ENCODE measurements at places on chromosomes 6 and 20.

- DNase-seq: peak; percentile 14
These were observed 494.7 kb downstream of the CD83 start for GRCh38 chr6:14612016-14612980.

DNA sequence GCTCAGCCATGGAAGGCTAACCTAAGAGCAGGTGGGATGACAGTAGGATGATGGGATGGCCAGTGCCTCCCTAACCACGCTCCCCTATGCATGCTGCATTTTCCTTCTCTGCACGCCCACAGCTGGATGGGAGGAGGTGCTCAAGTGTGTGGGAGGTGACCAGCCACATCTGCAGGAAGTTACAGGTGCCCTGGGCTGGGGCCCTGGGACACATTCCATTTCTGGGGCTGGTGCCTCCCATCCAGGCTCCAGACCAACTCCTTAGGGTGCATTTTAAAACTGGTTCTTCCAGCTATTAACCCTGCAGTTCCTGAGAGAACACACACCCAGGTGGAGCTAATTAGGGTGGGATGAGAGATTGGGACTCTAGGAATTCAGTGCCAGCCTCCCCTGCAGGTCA, 135.3 kb upstream of the ARMC2 start:
- no peak for DNase-seq

- no peak for DNase-seq
These were observed 678.6 kb downstream of the MAFB start for GRCh38 chr20:40010483-40010882.

GRCh38 chr6:57147955-57148858, 23.9 kb upstream of the BAG2 start:
- DNase-seq: peak; percentile 21

GRCh38 chr6:121443971-121444541, 8.6 kb downstream of the GJA1 start:
- DNase-seq: peak; percentile 41

GRCh38 chr6:753486-753885, 60.5 kb upstream of the EXOC2 start:
- DNase-seq: no peak

DNA sequence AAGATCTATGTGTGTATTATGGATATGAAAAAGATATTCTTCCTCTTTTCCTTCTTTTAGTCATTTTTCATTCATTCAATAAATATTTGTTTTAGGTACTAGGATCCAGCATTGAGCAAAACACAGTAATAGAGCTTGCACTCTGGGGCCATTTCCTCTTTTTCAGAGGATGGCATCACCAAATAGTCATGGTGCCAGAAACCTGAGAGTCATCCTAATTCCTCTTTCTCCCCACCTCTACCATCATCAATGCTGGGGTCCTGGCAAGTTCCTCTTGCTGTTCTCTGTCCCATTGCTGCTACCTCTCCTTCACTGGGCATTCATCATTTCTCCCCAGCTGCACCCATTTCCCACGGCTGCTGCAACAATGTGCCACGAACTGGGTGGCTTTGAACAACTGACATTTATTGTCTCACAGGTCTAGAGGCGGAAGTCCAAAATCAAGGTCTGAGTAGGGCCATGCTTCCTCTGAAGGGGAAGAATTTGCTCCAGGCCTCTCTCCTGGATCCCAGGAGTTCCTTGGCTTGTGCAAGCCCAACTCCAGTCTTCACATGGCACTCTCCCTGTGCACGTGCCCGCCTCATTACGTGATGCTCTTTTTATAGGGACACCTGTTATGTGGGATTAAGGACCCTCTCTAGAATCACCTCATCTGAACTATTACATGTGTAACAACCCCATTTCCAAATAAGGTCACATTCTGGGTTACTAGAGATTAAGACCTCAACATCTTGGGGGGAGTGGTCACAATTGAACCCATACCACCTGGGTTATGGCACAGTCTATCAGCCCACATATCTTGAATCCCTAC, 9.5 kb upstream of the IGF2R start:
- no peak for DNase-seq

GRCh38 chr6:16369140-16369745, 130.9 kb downstream of the GMPR start:
- no peak for DNase-seq

- no peak for DNase-seq
These were observed 105.3 kb downstream of the EYA2 start for GRCh38 chr20:46999801-47000465.

DNA sequence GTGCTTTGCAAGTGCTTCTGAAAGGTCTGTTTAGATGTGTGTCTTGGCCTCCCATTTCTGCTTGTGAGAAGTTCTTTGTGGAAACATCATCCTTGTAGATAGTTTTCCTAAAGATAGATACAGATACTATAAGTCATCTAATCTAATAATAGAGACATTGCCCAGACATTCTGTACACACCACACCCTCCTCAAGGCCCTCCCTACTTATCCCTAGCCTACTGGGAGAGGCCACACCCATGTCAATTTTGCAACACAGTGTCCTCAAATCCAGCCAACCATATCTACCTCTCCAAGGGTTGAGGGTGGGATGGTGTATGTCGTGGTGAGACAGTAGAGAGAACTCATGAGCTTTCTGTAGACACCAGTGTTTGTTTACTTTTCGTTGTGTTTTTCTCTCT, 6.2 kb downstream of the KDM1B start:
- DNase-seq: no peak

GRCh38 chr20:38844963-38845362, 39.5 kb downstream of the PPP1R16B start:
- no peak for DNase-seq

DNA sequence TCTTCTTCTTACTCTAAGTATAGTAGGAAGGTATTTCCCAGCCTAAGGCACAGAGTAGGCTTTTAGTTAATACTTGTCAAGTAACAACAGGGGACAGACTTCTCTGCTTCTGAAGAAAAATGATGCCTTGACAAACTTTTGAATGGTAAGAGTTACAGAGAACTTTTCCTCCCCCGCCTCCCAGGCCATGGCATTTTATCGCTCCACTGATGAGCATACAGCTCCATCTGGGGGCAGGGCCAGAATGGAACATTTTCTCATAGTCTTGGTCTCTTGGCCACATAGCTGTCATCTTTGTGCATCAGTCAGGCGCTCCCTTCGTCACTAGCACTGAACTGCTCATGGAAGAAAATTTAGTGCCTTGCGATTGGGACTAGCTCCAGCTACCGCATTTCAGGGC, 1066.8 kb upstream of the CITED2 start:
- DNase-seq: peak; percentile 78

DNA sequence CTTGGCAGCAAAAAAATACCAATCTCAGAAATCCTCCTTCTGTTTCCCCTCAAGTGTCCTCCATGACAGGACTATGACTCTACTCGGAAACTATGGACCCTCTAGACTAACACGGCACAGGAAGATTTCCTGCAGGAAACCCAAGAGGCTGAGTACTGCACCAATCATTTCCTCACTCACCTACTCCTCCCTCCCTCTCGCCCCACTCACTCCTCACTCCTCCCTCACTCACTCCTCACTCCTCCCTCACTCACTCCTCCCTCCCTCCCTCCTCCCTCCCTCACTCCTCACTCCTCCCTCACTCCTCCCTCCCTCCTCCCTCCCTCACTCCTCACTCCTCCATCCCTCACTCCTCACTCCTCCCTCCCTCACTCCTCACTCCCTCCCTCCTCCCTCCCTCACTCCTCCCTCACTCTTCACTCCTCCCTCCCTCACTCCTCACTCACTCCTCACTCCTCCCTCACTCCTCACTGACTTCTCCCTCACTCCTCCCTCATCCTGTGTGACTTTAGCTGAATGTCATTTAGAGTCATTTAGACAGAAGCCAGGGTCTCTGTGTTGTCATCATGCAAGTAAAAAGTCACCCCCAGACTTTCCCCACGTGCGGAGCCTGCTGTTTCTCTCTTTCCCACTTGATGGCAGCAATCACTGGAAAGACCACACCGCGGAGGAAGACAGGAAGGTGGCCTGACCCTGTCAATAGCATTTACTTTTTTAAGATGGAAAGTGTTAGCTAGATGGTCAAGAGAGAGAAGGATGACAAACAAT, 226.8 kb upstream of the PDE10A start:
- peak; percentile 58 for DNase-seq

- no peak for DNase-seq
These were observed 24.4 kb downstream of the SERAC1 start for GRCh38 chr6:158143700-158144099.

DNA sequence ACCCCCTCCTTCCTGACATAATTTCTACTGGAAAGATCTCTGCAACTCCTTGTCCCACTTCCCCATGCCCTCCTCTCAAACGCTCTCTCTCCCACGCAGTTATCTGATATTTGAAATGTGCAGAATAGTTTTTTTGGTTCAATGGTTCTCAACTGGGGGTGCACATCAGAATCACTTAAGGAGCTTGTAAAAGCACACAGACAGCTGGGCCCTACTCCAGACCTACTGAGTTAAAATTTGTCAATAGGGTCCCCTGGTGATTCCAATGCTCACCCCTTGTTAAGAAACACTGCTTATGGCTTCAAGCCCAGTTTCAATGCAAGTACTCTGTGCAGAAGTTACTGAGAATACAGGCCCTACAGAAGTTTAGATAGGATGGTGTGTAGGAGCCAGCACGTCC, 45.2 kb upstream of the KCNK16 start:
- DNase-seq: no peak

DNA sequence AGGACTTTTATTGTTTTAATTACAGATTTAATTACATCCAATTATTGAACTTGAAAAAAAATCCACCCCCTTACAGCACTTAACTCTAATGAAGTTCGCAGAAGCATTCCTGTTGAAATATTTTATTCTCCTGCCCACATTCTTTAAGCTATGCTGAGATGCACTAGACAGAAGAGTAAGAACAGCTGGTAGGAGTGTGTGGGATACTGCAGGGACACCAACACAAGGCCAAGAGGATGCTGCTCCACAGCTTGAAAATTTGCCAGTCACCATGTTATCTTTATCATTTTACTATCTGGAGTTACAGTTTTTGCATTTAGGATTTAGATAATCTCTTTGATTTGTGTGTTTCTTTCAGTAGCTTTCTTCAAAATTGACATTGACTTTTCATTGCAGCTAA, 180.7 kb downstream of the EPHA7 start:
- no peak for DNase-seq

DNA sequence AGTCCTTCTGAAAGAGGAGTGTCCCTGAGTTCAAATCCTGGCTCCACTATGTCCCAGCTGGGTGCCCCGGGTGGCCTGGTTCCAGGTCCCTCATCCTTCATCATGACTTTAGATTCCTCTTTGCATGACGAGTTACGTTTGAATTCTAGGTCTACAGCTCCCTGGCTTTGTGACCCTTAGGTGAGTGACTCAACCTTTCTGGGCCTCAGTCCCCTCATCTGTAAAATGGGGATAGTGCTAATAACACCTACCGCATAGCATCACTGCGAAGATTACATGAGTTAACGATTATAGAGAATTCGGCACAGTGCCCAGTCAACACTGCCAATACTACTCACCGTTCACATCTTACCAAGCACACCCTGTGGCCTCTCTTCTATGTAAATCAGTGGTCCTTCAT, 39.4 kb downstream of the RSPO4 start:
- no peak for DNase-seq

GRCh38 chr20:37873884-37874283, 29.0 kb upstream of the VSTM2L start:
- no peak for DNase-seq

DNA sequence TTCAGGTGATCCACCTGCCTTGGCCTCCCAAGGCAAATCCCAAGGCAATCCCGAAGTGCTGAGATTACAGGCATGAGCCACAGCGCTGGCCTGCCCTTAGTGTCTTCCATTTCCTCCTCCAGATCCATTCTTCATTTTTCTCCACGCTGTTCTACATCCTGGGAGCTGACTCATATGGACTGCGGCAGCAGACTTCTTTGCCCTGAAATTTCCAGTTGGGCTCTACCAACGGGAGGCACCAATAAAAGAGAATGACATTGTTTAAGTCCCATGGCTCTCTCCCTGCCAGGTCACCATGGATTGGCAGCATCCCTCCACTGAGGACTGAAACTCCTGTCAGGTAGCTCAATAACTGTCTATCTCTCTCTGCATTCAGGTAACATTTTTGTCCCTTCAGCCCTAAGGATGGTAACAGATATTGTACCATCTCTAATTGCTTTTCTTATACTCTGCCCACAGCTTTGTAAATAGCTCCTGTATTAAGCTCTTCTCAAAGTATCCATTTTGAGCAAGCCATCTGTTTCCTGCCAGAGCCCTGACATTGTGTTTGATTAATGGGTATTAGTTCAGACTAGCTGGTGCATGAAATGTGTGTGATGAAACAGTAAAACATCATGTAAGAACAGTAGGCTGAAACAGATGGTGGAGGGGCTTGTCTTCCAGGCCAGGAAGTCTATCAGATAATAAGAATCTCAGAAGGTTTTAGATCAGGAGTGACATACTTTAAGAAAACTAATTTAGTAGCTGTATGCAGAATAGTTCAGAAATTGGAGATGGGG, 3.6 kb downstream of the TBCC start:
- no peak for DNase-seq

DNA sequence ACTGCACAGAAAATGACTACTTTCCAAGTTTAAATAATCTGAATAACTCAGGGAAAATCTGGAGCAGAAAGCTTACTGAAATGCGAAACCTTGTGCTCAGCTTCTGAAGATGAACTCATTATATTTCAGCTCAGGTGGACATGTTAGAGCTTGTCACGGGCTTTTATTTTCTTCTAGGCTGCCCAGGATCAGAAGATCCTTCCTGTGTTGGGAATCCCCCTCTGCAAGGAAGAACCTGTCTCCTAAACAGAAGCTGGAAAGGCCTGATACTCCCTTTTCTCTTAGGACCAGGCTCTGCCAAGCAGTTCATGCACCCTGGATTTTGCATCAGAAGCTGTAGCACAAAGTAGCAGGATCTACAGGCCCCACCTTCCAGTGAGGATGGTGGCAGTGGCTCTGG, 5.1 kb upstream of the SLC2A12 start:
- no peak for DNase-seq

GRCh38 chr20:53599910-53600632, 6.4 kb upstream of the ZNF217 start:
- no peak for DNase-seq

- DNase-seq: peak; percentile 96
These were observed 41.0 kb downstream of the CYP24A1 start for GRCh38 chr20:54132612-54133433.

DNA sequence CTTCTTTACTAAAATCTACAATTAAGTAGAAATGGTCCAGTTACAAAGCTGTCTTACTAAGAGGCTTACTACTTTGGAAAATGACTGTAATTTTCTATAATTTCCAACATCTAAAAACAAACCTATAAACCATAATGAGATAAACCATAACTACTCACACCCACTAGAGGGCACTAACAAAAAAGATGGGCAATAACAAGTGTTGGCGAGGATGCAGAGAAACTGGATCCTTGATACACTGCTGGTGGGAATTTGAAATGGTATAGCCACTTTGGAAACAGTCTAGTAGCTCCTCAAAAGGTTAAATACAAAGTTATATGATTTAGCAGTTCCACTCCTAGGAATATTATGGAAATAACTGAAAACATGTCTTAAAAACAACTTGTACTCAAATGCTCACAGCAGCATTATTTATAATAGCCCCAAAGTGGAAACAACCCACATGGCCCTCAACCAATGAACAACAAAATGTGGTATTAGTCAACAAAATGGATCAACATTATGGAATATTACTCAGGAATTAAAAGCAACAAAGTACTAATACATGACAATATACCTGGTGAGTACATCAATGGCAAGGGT, 50.6 kb downstream of the GJA10 start:
- DNase-seq: no peak

Measured in brain microvascular endothelial cell (primary cell).